T1000 (cell line): ENCODE measurements at places on chromosomes 7 and 10.

GRCh38 chr7:141956084-141956483, 9.3 kb upstream of the CLEC5A start:
- DNase-seq: no peak

DNA sequence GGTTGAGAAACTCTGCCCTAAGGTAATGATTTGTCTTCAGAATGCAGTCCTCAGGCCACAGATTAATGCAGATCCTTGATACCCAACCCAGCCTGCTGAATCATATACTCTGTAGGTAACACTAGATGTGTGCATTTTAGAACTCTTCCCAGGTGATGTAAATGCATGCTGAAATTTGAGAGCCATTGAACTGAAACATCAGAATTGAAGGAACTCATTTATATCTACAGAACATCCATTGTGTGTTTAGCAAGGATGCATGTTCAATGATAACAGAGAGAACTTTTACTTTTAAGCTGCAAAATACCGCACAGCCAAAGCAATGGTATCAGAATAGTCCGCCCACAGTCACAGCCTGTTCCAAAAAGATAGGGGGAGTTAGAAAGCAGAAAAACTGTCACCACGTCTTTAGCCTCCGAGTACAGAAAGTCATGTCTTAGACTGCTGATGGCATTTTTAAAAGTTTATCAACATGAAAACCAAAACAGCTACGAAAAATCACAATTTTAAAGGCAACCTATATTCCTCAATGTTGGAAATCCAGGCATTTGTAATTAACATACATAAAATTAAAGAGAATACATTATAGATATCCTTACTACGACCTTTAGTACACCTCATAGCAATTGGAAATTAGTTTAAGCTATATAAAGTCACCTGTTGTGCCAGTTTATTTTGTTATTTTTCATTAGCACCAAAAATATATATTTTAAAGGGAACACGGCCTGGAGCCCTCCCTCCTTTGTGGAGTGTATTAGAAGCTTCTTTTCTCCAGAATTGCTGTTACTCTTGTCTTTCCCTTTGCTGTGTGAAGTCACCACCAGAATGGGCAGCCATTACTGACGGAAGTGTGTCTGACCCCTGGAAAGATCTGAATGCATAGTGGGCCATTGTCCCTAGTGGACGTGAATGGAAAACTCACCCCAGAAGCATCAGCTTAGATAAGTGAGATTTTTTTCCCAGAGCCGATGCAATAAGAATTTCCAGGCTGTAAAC, 65.8 kb upstream of the PRKAR2B start:
- DNase-seq: no peak

DNA sequence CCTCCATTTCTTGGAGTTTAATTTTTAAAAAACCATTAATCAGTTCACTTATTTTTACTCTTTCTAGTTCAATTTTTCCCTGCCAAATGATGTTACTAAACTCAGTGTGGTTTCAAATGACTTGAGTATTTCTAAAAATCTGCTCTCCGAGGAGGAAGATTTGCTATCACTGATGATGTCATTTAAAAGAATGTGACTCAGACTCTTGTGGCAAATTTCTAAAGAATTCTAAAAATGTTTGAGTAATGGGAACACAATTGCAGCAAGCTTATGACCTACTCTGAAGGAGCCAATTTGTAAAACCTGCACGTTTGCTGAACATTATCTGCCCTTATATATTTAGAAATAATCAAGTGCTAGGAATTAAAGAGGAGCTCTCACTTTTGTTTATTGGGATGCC, 88.6 kb downstream of the SPAG6 start:
- no peak for DNase-seq

DNA sequence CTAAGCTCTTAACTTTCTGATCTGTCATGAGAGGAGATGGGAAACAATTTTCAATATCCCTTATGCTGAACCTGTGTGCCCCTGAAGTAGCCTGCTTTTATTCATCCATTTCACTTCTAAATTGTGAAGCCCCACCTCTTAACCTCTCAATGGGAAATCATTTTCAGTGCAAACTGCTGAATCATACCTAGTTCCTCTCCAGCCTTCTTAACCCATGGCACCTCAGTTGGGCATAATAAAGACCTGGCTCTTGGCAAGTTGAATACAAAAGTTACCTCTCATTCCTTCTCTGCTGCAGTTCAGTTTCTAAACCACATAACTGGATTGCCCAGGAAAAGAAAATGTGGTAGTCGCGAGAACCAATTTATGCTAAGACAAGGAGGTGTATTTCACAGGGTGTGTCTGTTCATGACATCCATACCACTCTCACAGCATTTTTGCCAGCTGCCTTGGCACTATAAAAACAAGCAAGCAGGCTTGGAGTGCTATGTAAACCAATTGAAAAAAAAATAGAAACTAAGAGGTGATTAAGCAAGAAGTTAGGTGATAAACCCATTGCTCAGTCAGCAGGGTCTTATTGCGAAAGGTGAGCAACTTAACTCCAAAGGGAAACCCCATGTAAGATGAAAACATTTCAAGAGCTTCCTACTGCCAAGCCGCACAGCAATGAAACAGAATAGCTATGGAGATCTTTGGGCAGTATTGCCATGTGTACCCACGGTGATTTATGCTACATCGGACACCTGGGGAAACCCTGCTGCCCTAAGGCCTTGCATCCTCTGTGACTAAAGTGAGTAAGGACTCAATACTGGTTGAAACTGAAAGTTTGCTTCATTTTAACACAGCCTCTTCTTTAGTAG, 57.0 kb upstream of the DKK1 start:
- no peak for DNase-seq

GRCh38 chr7:79353720-79354468, 99.6 kb downstream of the MAGI2 start:
- DNase-seq: no peak

DNA sequence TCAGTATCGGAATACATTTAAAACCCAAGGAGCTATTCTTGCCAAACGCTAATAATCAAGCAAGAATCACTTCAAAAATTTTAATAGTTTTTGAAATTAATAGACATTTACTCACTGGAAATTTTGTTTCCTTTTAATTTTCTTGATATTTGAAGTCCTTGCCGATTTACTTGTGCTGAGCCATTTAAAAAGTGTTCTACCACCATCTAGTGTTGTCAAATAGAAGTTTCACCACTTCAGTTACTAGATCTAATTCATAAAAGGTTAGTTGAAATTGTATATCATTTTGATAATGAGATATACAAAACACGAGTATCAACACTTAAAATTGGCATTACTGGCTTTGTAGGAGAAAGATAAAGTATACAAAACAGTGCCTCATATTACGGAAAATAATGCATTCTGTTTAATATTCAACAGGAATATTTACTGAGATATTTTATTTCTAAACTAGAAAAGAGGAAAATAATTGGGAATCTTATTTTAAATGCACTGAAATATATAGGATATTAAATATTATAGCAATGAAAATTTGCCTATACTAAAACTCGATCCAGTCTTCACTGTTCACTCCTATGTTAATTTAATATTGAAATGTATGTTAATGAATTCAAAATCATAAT, 664.8 kb upstream of the SEMA3D start:
- no peak for DNase-seq

GRCh38 chr7:38034062-38034908, 113.8 kb downstream of the EPDR1 start:
- no peak for DNase-seq
